Uterus (tissue), 4 donors: ENCODE measurements at places on chromosomes 7 and 10. TPM values are rescaled to one million over a fixed set of nuclear protein-coding genes. Genes with fewer than 3 reads are reported as not detected.
A peak's percentile ranks its signal among the peaks of the same experiment; 100 is the strongest.

- H3K4me1 ChIP-seq = no peaks in the 10 kb centered on the region
- no peak overlapping the region for H3K4me3 ChIP-seq
- no peaks in the 10 kb centered on the region for H3K27me3 ChIP-seq
- H3K36me3 ChIP-seq = no peaks in the 10 kb centered on the region
Measured at GRCh38 chr7:111650456-111650999, 88.2 kb upstream of the IMMP2L start.

DNA sequence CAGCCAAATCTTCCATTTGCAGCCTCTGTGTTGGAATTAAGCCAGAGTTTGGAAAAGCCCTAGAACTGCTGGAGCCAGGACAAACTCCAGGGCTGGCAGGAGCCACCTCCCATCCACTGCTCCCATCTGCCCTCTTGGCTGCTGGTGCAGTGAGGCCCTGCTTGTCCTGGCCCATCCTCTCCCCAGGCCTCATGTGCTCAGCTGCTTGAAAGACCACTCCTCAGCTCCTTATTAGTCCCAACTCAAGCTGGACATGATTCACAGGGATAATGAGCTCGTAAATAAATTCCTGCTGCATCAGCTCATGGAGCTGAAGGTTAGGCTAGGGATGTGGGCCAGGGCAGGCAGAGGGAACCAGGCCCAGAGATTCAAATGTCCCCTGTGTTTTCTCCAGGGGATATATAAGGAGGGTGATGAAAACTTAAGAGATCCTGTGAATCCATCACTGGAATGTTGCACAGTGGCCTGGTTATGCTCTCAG is 282.8 kb downstream of the RPS24 start:
- H3K36me3 ChIP-seq = no peaks in the 10 kb centered on the region
- H3K4me3 ChIP-seq = no peak overlapping the region
- peaks cover 19% of the 10 kb centered on the region for H3K4me1 ChIP-seq
- no peaks in the 10 kb centered on the region for H3K27me3 ChIP-seq

DNA sequence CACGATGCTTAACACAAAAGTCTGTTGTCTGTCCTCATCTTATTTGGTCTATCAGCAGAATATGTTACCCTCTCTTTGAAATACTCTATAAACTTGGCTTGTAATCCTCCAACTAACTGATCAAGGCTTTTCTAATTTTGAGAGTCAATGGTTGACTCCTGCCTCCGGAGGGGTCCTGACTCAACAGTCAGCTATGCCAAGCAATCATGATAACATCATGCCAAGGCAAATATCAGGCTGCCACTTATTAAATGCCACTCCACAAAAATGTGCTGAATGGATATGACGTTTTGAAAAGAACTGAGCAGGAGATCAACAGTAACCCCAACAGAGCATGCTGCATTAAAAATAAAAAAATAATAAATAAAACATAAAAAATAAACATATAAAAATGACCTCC is 116.1 kb downstream of the PARD3 start:
- no peak overlapping the region for H3K27ac ChIP-seq
- no peak for DNase-seq
- peaks cover 3% of the 10 kb centered on the region for H3K4me1 ChIP-seq
- H3K27me3 ChIP-seq = no peaks in the 10 kb centered on the region
- no peaks in the 10 kb centered on the region for H3K36me3 ChIP-seq
- H3K4me3 ChIP-seq = no peak overlapping the region

The TCERG1L gene
- total RNA-seq = not detected

GRCh38 chr10:122468926-122469781 is 7.8 kb downstream of the HTRA1 start:
- H3K27ac ChIP-seq = peak overlapping the region; percentile 86
- H3K4me1 ChIP-seq = peaks cover 7% of the 10 kb centered on the region
- no peaks in the 10 kb centered on the region for H3K36me3 ChIP-seq
- no peak overlapping the region for H3K4me3 ChIP-seq
- DNase-seq = peak; percentile 66
- no peaks in the 10 kb centered on the region for H3K27me3 ChIP-seq

The VAX1 gene
- total RNA-seq = not detected

GRCh38 chr7:112763996-112764395 is 26.2 kb downstream of the TMEM168 start:
- DNase-seq = no peak
- H3K36me3 ChIP-seq = no peaks in the 10 kb centered on the region
- H3K4me1 ChIP-seq = no peaks in the 10 kb centered on the region
- H3K4me3 ChIP-seq = no peak overlapping the region
- H3K27me3 ChIP-seq = no peaks in the 10 kb centered on the region
- no peak overlapping the region for H3K27ac ChIP-seq

GRCh38 chr7:92691578-92691977 is 101.4 kb upstream of the FAM133B start:
- no peaks in the 10 kb centered on the region for H3K36me3 ChIP-seq
- no peak for DNase-seq
- no peak overlapping the region for H3K4me3 ChIP-seq
- no peak overlapping the region for H3K27ac ChIP-seq

GRCh38 chr10:132485391-132485790 is 52.2 kb upstream of the INPP5A start:
- DNase-seq = no peak
- H3K27me3 ChIP-seq = no peaks in the 10 kb centered on the region
- H3K4me1 ChIP-seq = no peaks in the 10 kb centered on the region
- no peaks in the 10 kb centered on the region for H3K36me3 ChIP-seq
- no peak overlapping the region for H3K4me3 ChIP-seq

The NPTX2 gene
- total RNA-seq = 4.4 TPM

GRCh38 chr10:27815846-27816245 is 70.2 kb upstream of the MKX start:
- DNase-seq = no peak
- no peak overlapping the region for H3K4me3 ChIP-seq
- H3K27ac ChIP-seq = no peak overlapping the region
- no peaks in the 10 kb centered on the region for H3K36me3 ChIP-seq

The EBLN1 gene
- 0.21 TPM for total RNA-seq

GRCh38 chr10:30991647-30992011 is 40.0 kb downstream of the ZNF438 start:
- H3K27ac ChIP-seq = no peak overlapping the region
- H3K4me1 ChIP-seq = no peaks in the 10 kb centered on the region
- no peak overlapping the region for H3K4me3 ChIP-seq
- no peaks in the 10 kb centered on the region for H3K36me3 ChIP-seq
- DNase-seq = no peak
- H3K27me3 ChIP-seq = no peaks in the 10 kb centered on the region

DNA sequence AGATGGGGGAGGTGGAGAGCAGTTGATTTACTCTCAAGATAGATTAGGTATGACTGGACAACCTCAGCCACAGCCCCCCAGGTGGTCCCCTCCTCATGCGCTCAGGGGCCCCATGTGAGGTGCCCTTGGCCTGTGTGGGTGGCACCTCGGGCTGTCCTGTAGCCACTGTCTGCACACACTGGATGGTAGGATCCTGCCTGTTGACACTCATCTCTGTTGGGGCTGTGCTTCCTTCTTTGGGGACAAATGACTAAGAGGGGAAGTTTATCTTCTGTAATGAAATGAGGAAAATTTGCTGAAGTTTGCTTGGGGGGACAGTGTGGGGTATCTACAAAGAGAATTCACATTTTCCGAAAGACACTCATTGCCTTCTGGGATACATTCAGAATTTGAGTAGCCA is 53.6 kb upstream of the ANTXRL start:
- DNase-seq = peak; percentile 4
- no peaks in the 10 kb centered on the region for H3K27me3 ChIP-seq
- no peaks in the 10 kb centered on the region for H3K4me1 ChIP-seq

GRCh38 chr7:150745086-150745485 is 7.9 kb downstream of the GIMAP5 start:
- no peak overlapping the region for H3K4me3 ChIP-seq
- H3K27ac ChIP-seq = no peak overlapping the region
- DNase-seq = no peak

DNA sequence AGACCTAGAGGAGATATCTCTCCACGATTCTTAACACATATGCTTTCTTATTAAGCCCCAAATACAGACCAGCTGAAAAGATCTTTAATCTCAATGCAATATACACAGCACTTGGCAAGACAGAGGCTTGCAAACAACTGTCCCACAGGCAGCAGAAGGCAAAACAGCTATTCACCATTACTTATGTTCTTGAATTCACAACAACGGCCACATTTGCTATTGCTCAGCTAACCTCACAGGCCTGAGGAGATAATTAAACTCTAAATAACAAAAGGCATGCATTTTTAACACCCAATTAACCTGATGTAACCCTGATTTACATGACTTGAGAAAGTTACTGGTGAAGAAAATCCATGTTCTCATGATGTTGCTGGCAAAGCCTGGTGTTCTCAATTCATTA is 216.4 kb downstream of the CRPPA start:
- no peaks in the 10 kb centered on the region for H3K36me3 ChIP-seq
- no peaks in the 10 kb centered on the region for H3K4me1 ChIP-seq
- no peaks in the 10 kb centered on the region for H3K27me3 ChIP-seq
- DNase-seq = no peak

DNA sequence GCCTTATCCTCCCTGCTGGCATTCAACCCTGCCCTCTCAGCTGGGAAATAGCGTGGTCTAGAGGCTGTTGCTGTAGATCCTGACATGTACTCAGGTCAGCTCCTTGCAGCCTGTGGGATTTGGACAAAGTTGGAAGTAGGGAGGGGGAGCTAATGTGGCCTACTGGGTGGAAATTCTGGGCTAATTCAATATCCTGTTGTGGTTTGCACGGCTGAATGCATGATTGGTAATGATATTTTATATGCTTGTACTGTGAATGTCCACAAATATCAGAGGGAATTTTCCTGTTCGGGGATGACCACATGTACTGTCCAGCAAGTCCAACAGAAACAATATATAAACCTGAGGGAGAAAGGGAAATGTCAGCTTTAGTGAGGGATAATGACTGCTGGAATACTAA is 22.1 kb upstream of the NPVF start:
- H3K27ac ChIP-seq = no peak overlapping the region
- H3K36me3 ChIP-seq = no peaks in the 10 kb centered on the region
- no peaks in the 10 kb centered on the region for H3K27me3 ChIP-seq
- H3K4me3 ChIP-seq = no peak overlapping the region
- DNase-seq = no peak

DNA sequence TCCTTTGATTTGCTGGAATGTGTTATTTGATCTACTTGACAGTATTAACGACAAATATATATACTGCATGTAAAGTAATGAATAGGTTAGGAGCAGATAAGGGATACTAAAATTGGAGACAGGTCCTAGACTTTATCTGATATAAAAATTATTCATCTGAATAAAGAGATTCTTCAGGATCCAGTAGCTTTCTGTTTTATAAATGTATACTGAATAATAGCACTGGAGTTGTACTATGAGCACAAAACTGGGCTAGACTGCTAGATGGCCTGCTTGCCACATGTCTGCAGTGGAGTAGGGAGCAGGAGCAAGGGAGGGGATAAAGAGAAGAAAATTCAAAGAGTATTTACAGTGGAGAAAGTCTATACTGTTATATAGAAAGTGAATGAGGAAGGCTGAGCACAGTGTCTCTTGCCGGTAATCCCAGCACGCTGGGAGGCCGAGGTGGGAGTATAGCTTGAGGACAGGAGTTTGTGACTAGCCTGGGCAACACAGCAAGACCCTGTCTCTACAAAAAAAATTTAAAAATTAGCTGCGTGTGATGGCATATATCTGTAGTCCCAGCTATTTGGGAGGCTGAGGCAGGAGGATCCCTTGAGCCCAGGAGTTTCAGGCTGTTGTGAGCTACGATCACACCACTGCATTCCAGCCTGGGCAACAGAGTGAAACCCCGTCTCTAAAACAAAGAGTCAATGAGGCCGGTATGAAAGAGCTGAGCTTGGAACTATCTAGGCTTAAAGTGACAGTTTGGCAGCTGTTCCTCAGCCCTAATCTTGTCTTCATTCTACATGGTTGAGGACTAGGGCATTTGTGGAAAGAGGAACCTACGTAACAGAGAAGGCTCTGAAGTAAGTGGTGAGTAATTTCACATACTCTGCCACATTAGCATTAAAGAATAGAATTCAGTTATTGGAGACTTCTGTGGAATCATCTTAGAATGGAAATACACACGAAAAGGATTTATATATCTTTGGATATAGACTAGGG is 41.8 kb downstream of the CD36 start:
- H3K4me1 ChIP-seq = no peaks in the 10 kb centered on the region
- no peaks in the 10 kb centered on the region for H3K27me3 ChIP-seq
- no peak overlapping the region for H3K27ac ChIP-seq
- no peak overlapping the region for H3K4me3 ChIP-seq

GRCh38 chr7:156722043-156722826 is 81.7 kb downstream of the RNF32 start:
- no peaks in the 10 kb centered on the region for H3K27me3 ChIP-seq
- no peaks in the 10 kb centered on the region for H3K4me1 ChIP-seq
- DNase-seq = no peak
- H3K36me3 ChIP-seq = no peaks in the 10 kb centered on the region
